Glutamatergic neuron (in vitro differentiated cells): ENCODE measurements at places on chromosomes 7 and 10.

DNA sequence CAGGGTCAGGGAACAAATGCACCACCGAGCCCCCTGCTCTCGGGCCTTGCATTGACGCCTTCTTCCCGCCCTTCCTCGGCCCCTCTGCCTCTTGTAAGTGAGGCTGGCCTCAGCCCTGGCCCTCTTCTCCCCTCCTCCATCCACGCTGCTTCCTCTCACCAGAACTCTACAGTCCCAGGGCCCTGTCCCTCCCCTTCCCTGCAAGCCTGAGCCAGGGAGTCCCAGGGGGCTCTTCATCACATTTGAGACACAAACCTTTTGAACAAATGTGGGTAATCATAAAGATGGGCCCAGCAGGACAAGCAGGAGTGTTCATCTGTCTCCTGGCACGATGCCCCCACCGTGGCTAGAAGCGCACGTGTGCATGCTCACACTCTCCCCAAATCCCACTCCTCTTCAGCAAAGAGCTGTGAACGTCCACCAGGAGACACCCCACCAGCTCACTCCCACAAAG lies 57.7 kb downstream of the SLIT1 start:
- H3K36me3 ChIP-seq: no peaks in the 10 kb centered on the region
- H3K27me3 ChIP-seq: no peaks in the 10 kb centered on the region
- no peak for DNase-seq
- no peak overlapping the region for H3K4me3 ChIP-seq

GRCh38 chr10:70323697-70324338 lies 40.0 kb upstream of the NPFFR1 start:
- H3K4me1 ChIP-seq: peaks cover 26% of the 10 kb centered on the region
- peak; percentile 63 for DNase-seq
- H3K27ac ChIP-seq: peak overlapping the region; percentile 62
- peaks cover 6% of the 10 kb centered on the region for H3K27me3 ChIP-seq
- no peak overlapping the region for H3K4me3 ChIP-seq
- H3K36me3 ChIP-seq: no peaks in the 10 kb centered on the region

- peaks cover 4% of the 10 kb centered on the region for H3K27me3 ChIP-seq
- H3K27ac ChIP-seq: no peak overlapping the region
- no peak for DNase-seq
- no peak overlapping the region for H3K4me3 ChIP-seq
Measured at GRCh38 chr7:33885290-33886148, 19.8 kb upstream of the BMPER start.

GRCh38 chr7:135558337-135558767 lies 635 bp downstream of the NUP205 start:
- no peak overlapping the region for H3K27ac ChIP-seq
- no peak overlapping the region for H3K4me3 ChIP-seq
- no peaks in the 10 kb centered on the region for H3K36me3 ChIP-seq
- H3K4me1 ChIP-seq: no peaks in the 10 kb centered on the region

DNA sequence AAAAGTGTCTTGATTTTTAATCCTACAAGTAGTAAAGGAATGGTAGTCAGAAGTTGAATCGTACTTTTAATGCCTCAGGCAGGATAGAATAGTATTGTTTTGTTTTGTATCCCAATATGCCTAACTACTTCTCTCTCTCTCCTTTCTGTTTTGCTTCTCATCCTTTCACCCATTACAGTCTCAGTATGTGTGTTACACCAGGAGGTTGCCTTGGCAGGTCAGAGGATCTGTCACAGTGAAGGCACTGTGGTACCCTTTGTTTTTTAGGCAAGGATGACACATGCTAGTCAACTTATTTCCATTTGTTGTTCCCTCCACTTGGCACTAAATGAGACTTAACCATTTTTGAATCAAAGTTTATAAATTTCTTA lies 94.4 kb downstream of the MAPK8 start:
- H3K27ac ChIP-seq: no peak overlapping the region
- H3K27me3 ChIP-seq: peaks cover 2% of the 10 kb centered on the region
- H3K4me3 ChIP-seq: no peak overlapping the region
- H3K36me3 ChIP-seq: no peaks in the 10 kb centered on the region
- peaks cover 21% of the 10 kb centered on the region for H3K4me1 ChIP-seq

- peaks cover 1% of the 10 kb centered on the region for H3K27me3 ChIP-seq
- no peak overlapping the region for H3K4me3 ChIP-seq
- no peaks in the 10 kb centered on the region for H3K36me3 ChIP-seq
- no peak overlapping the region for H3K27ac ChIP-seq
Measured at GRCh38 chr7:139972029-139972428, 90.7 kb downstream of the PARP12 start.

DNA sequence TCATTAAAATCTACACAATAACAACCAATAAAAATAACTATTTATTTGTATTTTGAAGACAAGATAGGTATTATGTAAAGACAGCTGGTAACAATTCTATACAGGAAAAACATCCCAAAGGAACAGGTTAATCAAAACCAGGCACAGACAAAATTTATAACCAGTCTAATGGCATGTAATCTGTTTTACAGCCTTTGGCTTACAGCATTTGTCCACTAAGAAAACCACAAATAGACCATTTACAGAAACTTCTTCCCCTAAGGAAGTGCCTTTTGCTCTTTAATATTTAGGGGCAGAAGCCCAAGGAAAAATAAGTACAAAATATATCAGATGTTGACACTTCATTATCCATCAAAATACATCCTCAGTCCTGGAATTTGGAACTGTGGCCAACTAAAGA lies 65.0 kb downstream of the SVIL start:
- H3K4me3 ChIP-seq: no peak overlapping the region
- no peak for DNase-seq
- H3K36me3 ChIP-seq: no peaks in the 10 kb centered on the region
- H3K4me1 ChIP-seq: peaks cover 22% of the 10 kb centered on the region

GRCh38 chr7:94620703-94621118 lies 35.2 kb downstream of the SGCE start:
- H3K36me3 ChIP-seq: no peaks in the 10 kb centered on the region
- DNase-seq: peak; percentile 71
- H3K4me1 ChIP-seq: peaks cover 29% of the 10 kb centered on the region
- peak overlapping the region; percentile 73 for H3K4me3 ChIP-seq
- H3K27me3 ChIP-seq: no peaks in the 10 kb centered on the region

DNA sequence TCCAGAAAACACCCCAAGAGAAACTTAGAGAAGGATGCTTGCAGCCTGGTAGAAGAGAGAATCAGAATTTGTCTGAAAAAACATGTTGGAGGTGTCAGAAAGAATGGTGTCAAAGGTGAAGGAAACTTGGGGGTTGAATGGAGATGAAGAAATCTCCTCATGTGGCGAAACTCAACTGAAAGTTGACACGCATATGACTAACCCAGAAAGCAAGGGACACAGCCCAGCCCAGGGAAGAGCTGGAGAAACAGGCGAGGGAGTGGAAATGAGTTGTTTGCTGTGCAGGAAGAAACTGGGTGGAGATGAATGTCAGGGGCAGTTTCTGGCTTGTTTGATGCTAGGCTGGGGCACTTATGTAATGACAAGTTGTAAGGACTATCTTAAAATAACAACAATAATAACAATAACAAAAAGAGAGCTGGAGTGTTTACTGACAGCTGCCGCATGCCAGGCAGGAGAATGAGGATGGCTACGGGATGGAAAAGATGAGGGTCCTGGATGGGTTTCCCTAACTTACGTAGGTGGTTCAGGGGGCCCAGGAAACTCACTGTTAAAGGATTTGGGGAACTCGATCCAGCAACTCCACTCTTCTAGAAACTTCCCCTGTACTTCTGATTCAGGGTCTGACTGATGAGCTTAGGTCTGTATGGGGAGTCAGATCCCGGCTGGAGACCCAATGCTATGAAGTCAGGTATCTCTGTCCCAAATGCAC lies 57.4 kb downstream of the MAP3K8 start:
- H3K4me3 ChIP-seq: no peak overlapping the region
- H3K36me3 ChIP-seq: no peaks in the 10 kb centered on the region
- no peak overlapping the region for H3K27ac ChIP-seq
- DNase-seq: no peak
- H3K27me3 ChIP-seq: peaks cover 6% of the 10 kb centered on the region

- peaks cover 3% of the 10 kb centered on the region for H3K27me3 ChIP-seq
- H3K4me3 ChIP-seq: no peak overlapping the region
- no peak for DNase-seq
- H3K4me1 ChIP-seq: peaks cover 8% of the 10 kb centered on the region
- H3K36me3 ChIP-seq: peaks cover 21% of the 10 kb centered on the region
Measured at GRCh38 chr7:148796841-148797240, 87.2 kb downstream of the EZH2 start.

DNA sequence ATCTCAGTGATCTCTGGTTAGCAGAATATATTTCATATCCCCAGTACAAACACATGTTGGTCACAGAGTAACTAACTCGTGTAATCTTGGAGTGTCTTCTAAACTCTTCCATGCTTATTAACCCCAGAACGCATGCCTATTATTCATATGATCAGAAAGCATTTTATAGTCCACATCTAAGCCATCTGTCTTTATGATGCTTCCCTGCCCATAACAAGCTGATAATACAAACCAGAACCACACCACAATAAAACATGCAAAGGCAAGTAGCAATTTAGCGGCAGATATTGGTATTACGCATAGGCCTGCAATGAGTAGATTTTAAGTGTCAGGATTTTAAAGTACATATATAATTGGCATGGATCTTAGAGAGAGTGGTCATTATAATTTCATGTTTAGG lies 120.0 kb upstream of the PRKCQ start:
- peaks cover 2% of the 10 kb centered on the region for H3K27me3 ChIP-seq
- H3K4me3 ChIP-seq: no peak overlapping the region
- peaks cover 8% of the 10 kb centered on the region for H3K4me1 ChIP-seq
- no peak for DNase-seq

DNA sequence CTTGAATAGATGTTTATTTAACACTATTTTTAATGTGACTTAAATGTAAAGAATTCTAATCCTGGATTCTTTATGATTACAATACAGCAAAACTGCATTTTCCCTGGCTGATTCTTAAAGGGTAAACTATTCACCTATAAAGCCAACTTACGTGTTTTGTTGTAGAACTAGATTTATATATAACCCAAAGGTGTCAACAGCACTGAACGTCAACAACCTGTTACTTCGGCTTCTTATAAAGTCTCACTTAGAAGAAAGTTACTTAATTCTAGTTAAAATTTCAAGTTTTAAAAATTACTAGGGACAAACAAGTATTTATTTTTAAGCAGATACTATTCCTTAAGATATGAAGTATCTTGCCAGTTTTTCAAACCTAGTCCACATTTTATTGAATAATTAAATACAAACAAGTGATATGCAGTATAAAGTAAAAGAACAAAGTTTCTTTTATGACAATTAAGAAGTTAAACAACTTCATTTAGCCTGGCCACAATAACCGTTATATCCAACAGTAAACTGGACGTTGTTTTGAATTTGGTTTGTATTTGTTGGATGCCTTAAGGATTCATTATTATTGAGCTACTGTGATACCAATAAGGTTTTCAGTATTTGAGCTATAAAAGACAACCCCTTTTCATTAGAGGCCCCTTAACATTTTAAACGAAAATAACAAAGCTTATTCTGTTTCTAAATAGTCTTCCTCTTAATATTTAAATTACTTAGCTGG lies 83.1 kb downstream of the SNX10 start:
- DNase-seq: no peak
- peak overlapping the region; percentile 62 for H3K27ac ChIP-seq
- H3K4me1 ChIP-seq: peaks cover 31% of the 10 kb centered on the region
- no peaks in the 10 kb centered on the region for H3K36me3 ChIP-seq
- H3K4me3 ChIP-seq: peak overlapping the region; percentile 80
- H3K27me3 ChIP-seq: peaks cover 6% of the 10 kb centered on the region

GRCh38 chr10:3143791-3144434 lies 28.7 kb downstream of the PITRM1 start:
- no peak overlapping the region for H3K4me3 ChIP-seq
- no peaks in the 10 kb centered on the region for H3K4me1 ChIP-seq
- H3K27ac ChIP-seq: no peak overlapping the region
- no peaks in the 10 kb centered on the region for H3K27me3 ChIP-seq
- no peaks in the 10 kb centered on the region for H3K36me3 ChIP-seq
- no peak for DNase-seq

DNA sequence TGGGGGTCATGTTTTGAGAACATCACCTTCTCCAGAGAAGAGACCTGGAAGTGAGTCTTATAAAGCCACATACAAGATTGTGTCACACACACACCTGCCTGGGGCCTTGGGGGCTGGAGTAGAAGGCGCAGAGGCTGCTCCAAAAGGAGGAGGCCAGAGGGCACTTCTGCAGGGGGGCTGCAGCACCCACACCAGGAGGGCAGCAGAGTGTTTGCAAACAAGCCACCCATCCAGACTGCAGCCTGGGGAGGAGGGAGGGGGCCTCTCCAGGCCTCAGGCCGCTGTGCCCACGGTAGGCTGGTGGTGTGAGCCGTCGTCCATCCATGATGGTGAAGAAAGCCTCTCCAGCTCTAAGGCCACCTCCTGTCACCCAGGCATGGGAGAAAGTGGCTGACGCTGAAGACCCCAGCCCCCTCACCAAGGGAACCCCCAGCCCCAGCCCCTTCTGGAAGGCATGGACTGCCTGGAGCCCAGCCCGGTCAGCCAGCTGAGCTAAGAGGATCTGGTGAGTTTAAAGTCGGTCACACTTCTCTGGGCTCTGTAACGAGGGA lies 77.5 kb downstream of the FOXL3 start:
- no peaks in the 10 kb centered on the region for H3K36me3 ChIP-seq
- no peak overlapping the region for H3K27ac ChIP-seq

- H3K27ac ChIP-seq: no peak overlapping the region
- no peak overlapping the region for H3K4me3 ChIP-seq
- no peaks in the 10 kb centered on the region for H3K36me3 ChIP-seq
- DNase-seq: no peak
- no peaks in the 10 kb centered on the region for H3K4me1 ChIP-seq
Measured at GRCh38 chr10:21191512-21191911, 294.4 kb upstream of the NEBL start.

DNA sequence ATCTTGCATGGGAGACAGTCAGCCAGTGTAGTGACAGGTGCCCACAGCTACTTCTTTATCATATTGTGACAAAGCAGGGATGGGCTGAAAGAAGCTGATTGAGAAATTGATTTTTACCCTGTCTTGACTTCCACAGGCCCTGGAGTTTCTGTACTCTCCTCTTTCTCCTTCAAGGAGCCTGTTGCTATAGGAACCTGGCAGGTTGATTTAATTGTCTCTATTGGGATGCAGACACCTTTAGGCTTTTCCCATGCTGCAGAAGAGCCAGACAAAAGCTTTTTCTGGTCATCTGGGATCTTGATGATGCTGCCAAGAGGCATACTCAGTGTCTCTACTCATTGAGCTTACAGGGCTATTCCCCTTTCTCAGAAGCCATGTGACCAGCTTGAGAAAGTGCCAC lies 754.8 kb downstream of the KCNMA1 start:
- no peak overlapping the region for H3K4me3 ChIP-seq
- no peaks in the 10 kb centered on the region for H3K36me3 ChIP-seq
- DNase-seq: no peak

DNA sequence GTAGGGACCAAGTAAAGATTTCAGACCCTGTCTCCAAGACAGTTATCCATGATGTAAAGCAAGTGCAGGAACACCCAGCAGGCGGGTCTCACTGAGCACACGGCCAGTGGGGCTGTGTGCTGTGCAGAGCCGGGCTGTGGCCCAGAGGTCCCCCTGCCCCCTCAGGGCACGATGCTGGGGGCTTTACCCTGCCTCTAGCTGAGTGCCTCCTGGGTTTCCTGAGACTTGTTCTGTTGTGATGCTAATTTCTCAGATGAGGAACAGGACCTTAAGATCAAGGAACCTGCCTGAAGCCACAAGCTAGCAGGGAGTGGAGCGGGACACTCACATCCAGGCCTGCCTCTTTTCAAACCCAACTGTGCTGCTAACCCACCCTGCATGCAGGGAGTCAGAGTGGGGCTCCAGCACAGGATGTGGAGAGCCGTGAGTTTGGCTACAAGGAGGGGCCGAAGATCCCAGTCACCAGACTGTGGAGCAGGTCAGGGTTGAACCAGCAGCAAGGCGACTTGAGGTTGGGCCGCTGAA lies 76.1 kb upstream of the LYZL2 start:
- H3K4me3 ChIP-seq: peak overlapping the region; percentile 55
- no peaks in the 10 kb centered on the region for H3K36me3 ChIP-seq
- peaks cover 8% of the 10 kb centered on the region for H3K27me3 ChIP-seq
- no peak for DNase-seq
- H3K27ac ChIP-seq: peak overlapping the region; percentile 6
- peaks cover 22% of the 10 kb centered on the region for H3K4me1 ChIP-seq
